ENCODE measurements at places on chromosomes 6 and 20.

- no peak for DNase-seq
These were observed 12.1 kb upstream of the UBE2J1 start for GRCh38 chr6:89364586-89364985.

GRCh38 chr6:33206027-33206863 is 1.8 kb downstream of the HSD17B8 start:
- no peak for DNase-seq

DNA sequence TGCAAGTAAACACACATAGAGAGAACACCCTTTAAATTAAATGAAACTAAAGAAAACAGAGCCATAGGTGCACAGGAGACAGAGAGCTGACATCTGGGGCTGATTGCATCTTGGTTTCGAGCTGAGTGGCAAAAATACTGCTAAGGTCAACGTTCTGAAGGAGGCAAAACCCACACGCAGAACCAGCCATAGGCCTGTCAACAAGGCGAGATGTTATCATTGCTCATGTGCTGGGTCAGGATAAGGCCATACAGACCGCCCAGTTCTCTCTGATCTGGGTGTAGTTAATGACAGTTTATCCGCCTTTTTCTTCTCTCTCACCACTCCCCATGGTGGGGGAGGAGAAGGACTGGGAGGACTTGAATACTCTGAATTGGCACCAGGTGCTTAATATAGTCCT is 4.5 kb upstream of the FAM110A start:
- no peak for DNase-seq

GRCh38 chr20:52954849-52955248 is 17.3 kb upstream of the TSHZ2 start:
- DNase-seq = no peak

DNA sequence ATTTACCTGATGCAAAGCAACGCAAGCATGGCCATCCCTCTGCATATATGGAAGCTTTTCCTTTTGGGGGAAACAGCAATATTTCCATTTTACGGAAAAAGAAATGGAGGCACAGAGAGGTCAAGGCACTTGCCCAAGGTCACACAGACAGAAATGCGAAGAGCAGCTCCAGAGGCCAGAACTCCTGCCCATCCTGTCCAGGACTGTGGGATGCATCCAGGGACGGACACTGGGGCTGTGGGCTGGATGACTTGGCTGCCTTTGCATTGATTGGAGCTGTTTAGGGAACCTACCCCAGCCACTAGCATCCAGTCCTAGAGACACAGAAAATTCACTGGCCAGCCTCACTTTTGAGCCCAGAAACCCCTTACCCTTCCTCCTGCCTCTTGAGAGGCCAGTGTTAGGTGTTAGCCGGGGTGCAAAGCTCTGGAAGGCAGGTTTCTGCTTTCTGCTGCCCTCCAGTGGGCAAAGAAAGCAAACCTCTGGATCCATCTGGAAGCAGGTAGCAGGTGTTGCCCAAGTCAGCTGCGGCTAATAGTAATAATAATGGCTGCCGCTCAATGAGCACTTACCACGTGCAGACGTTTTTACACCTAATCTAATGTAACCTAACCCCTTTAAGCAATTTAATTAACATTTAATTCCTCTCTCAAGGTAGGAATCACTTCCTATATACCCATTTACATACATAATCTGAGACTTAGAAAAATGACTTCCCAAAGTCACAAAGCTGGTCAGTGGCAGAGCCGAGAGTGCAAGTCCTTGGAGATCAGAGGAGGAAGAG is 31.7 kb upstream of the CCN5 start:
- peak; percentile 76 for DNase-seq

DNA sequence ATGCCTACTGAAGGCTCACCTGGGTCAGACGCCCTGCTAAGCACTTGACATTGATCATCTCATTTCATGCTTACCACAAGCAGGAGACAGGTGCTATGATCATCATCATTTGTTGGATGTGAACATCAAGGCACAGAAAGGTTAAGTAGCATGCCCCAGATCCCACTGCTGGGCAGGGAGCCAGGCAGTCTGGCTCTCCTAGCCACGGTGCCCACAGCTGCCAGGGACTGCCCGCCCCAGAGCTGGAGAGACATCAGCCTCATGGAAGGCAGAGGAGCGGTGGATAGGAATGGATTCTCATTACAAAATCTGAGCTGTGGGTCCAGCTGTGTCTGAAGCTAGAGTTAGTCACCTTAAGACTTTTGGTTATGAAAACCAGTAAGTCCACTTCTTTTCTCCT is 3.6 kb downstream of the SULF2 start:
- peak; percentile 47 for DNase-seq

GRCh38 chr6:30397697-30398096 is 52.7 kb downstream of the RPP21 start:
- DNase-seq = no peak

GRCh38 chr6:90385759-90386313 is 89.2 kb upstream of the BACH2 start:
- DNase-seq = no peak

- DNase-seq = no peak
These were observed 120.0 kb downstream of the TMEM242 start for GRCh38 chr6:157203312-157203744.

DNA sequence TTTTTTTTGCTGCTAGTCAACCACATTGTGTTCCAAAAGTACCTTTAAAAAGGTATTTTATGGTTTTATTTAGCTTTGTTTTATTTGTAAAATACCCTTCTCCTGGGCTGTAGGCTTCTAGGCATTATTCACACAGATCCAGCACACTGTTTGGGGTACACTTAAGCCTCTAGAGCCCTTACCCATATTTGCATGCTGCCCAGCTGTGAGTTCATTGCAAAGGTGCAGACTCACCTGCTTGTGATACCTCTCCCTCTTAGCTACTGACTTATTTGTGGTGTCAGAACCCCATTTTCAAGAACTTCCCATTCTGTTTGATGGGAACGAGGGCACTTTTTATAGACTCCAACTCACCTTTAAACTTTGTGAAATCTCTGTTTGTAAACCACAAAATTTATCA is 69.8 kb downstream of the RIN2 start:
- no peak for DNase-seq

DNA sequence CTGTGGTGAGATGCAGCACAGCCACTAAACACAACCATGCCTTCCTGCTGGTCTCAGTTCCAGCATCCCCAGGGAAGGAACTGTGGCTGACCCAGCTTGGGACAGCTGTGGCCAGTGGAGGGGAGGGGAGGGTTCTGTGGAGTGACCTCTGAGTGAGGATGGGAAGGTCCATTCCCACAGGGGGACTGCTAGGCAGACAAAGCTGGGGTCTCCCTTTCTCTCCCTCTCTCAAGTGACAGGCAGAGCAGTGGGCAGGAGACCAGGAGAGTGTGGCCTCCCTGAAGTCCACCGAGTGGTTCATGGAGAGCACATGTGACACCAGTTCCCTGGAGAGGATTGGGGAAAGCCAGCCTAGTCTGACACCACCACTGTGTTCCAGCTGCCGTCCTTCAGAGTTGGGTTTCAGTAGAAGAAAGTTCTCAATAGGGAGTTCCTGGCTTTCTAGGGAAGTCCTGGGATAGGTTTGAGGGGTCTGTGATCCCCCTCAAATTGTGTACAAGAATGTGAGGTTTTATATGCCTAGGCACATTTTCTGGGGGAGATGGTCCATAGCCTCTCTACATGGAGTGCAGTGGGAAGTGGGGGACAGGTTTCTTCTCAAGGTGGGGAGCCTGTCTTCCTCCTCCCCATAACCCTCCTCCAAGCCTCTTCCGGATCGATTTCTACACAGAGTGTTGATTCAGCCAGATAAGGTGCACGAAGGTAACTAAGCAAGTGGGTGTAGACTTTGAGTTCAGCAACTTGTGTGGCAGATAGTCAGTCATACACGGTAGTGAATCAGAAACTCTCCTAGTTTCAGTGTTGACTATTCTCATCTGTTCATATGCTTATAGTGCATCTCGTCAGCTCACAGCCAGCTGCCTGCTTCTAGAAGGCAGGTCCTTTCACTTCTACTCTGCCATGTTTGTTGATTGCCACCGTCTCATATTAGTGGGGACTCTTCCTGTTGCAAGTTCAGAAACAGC is 18.9 kb downstream of the MANBAL start:
- DNase-seq = no peak

DNA sequence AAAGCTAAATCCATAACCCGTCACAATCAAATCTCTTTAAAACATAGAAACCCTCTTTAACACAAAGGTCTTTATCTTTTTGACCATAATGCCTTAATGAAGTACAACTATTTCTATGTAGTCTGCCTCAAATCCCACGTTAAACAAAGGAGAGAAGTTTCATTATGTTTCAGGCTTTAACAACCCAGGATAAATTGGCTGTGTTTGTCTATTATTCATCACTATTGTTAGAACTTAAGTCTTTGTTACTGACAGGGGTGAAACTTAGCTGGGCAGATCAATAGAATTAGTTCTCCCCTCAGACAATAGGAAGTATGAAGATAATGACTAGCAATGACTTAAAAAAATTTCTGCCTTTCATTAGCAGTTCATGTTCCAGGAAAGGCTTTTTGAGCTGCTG is 10.1 kb upstream of the METTL24 start:
- DNase-seq = no peak

DNA sequence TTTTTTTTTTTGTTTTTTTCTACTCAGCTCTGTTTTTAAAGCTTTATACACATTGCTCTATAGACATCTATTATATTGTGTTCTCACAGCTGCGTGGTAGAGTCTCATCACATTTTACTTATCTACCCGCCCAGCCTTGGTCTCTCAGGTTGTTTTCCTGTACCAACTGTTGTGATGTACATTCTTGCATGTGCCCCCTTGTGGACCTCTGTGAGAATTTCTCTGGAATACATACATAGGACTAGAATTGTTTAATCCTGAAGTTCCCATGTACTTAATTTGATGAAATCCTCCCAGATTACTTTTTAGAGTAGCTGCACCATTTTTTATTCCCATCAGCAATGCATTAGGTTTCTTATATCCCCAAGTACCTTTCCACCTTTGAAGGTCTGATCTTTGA is 40.4 kb upstream of the TINAG start:
- DNase-seq = no peak

DNA sequence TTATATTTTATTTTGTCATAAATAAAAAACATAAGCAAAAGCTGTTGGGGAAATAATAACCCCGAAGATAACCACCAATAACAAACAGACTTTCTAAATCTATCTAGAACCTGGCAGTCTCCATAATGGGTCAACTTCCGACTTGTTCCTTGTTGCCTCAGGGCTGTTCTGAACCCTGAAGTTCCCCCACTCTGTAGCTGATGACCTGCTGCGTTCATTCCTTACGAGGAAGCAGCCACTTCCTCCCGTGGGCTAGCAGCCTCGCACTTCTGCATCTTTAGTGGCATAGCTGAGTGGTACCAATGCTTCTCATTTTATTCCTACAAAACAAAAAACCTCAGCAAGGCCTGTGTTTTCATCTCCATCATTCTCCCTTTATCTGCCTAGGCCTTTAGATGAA is 103.0 kb downstream of the PLEKHG1 start:
- DNase-seq = no peak

GRCh38 chr6:44458551-44458950 is 71.0 kb downstream of the CDC5L start:
- DNase-seq = no peak

DNA sequence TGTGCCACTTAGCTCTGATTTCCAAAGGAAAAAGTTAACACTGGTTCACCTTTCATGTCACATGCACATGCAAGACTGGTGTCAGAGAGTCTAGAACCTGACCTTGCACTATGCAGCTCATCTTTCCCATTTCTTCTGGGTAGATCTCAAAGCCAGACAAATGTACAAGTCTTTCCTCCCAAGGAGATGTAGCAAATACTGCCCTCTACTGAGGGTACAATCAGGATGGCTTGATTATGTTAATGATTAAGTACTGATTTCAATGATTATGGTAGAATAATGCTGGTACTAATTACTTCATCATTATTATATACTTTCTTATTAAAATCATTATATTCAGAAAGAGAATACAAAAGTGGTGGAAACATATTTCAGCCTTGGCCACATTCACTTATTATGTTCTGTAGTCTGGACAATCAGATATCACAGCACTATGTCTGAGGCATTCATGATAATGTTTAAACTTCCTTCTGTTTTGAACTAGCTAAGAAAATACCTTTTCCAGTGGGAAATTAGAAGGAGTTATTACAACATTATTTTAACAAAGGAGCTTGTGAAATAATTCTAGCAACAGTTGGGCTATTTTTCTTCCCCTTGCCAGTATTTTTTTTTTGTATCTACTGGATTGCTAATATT is 68.5 kb upstream of the FOXO3 start:
- DNase-seq = peak; percentile 1

DNA sequence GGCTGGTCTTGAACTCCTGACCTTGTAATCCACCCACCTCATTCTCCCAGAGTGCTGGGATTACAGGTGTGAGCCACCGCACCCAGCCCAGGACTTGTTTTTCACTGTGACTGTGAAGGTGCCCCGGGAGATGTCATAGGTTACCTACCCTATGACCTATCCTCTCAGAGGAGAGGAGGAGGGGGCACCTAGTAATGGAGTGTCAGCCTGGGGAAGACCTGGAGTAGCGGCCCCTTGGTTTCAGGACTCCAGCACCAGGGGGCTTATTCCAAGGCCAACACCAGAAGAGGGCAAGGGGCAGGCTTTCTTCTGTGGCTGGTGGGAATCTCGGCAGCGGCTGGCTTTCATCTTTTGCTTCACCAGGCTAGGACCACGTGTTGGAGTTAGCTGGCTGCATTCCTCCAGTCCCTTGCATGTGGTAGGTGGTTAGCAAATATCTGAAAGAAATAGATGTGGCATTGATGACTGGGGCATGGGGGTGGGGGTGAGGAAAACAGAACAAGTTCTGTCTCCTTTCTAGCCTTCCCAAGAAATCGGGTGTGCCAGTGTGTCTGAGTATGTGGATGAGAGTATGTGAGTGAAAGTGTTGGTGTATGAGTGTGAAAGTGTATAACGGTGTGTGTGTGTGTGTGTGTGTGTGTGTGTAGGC is 7.9 kb upstream of the ITPR3 start:
- DNase-seq = no peak

- no peak for DNase-seq
These were observed 214.6 kb downstream of the PRL start for GRCh38 chr6:22082218-22082617.

DNA sequence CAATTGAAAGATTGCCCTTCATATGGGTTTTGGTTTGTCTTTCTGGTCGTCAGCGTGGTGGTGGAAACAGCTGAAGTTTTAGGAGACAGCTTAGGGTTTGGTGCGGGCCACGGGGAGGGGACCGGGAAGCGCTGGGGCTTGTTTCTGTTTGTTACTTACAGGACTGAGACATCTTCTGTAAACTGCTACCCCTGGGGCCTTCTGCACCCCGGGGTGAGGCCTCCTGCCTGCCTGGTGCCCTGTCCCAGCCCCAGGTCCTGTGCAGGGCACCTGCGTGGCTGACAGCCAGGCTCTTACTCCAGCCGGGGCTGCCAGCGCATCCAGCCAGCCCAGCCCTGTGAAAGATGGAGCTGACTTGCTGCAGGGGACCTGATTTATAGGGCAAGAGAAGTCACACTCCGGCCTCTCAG is 22.8 kb downstream of the NPEPL1 start:
- no peak for DNase-seq

All from PC-9 (cell line).